ENCODE measurements at places on chromosomes 13 and 19.

- DNase-seq: peak; percentile 10
These were observed 14.5 kb upstream of the CERS4 start for GRCh38 chr19:8194528-8195267.

DNA sequence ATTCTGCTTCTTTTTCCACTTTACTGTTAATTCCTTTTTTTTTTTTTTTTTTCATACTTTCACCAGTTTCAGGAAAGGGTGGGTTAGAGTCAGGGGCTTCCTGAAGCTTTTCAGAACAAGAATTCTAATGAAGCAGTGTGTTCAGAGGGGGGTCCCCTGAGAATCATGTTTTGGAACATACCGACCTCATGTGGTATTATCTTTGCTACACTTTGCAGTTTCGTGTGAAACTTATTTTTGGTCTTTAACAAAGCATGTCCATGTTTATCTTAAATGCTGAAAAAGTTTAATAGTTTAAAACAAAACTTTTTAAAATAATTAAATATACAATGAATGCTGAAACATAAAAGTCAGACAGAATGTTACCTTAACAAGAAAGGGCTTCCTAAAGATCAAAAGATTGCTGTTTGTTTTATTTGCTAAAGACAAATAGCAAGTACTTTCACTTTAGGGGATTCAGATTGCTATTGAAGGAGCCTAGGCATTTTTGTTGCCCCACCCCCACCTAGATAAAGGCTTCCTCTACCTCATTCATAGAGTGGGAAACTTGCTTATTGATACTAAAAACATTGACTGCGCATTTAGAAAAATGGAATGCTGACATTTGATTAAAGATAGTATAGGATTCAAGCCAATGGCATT, 21.1 kb upstream of the POMP start:
- no peak for DNase-seq

- no peak for DNase-seq
These were observed 117.8 kb downstream of the RAB20 start for GRCh38 chr13:110443622-110444225.

GRCh38 chr19:47255879-47256692, at the start of gene CCDC9:
CCDC9 (plus strand) TSS chr19:47256525; CDS start chr19:47258401, 1,876 bp downstream.
- DNase-seq: peak; percentile 91

GRCh38 chr13:86976521-86977324, 694.4 kb upstream of the SLITRK5 start:
- no peak for DNase-seq

- DNase-seq: no peak
These were observed 163.7 kb downstream of the SHISA2 start for GRCh38 chr13:25887962-25888655.

- no peak for DNase-seq
These were observed 583 bp downstream of the ZNF615 start for GRCh38 chr19:52007451-52007805.

DNA sequence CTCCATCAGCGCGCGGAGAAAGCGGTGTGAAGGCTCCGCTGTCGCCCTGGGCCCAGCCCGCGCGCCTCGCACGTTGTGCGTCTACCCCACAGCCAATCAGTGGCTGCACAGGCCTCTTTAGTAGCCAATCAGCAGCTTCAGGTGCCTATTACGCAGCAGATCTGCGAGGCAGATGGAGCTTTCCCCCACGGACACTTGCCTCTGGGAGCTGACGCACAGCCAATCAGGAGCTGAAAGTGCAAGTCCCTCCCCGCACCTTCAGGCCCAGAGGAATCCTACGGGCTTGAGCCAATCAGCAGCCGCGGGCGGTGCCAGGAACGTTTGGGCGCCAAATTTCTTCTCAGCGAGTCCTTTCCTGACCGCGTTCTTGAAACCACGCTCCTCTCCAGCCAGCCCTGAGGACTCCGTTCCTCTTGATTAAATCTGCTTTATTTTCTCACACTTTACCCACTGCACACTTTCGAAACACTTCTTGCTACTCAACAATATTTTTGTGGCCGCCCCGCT, 39.9 kb downstream of the SIGLEC7 start:
- peak; percentile 13 for DNase-seq

- DNase-seq: no peak
These were observed 69.0 kb downstream of the LRCH1 start for GRCh38 chr13:46621792-46622629.

- DNase-seq: no peak
These were observed 16.2 kb downstream of the TMTC4 start for GRCh38 chr13:100658363-100658762.

DNA sequence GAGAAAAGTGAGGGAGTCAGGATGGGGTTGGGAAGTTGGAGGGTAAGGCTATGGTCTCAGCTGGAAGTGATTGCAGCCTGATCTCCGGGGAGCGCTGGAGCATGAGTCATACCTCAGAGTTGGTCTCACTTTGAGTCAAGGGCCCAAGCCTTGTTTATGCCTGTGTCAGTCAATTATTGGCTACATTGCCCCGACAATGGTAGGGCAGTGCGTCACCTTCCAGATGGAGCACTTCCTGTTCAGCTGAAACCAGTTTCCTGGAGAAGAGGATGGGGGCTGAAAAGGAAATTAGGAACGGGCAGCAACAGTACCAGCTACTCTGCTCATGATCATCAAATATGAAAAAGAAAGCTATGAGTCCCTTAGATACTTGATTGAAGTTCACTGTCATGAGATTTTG, 60.4 kb downstream of the ADGRE1 start:
- DNase-seq: peak; percentile 24

DNA sequence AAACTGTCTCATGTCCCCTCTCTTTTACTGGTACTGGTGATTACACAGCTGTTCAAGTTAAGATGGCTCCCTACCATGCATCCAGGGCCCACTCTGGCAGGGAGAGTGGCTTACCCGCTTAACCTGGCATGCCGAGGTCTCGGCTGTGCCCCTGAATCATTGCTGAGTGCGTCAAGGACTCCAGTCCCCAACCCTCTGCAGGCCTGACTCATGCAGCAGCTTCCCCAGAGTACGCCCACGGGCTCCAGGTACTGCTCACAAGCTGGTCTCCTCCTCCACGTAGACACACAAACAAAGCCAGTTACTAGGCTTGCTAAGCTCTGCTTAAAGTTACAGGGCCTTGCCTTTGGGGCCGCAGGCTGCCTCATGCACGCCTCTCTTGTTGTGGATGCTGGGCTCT, 447.4 kb downstream of the COG6 start:
- peak; percentile 84 for DNase-seq

All from stimulated activated CD8-positive, alpha-beta memory T cell treated with anti-CD3 and anti-CD28 coated beads, Interleukin-2, amount 100 ng/mL, for 48 hours (primary cell).